CD4-positive, alpha-beta T cell (primary cell): ENCODE measurements at places on chromosomes 7 and 10.

DNA sequence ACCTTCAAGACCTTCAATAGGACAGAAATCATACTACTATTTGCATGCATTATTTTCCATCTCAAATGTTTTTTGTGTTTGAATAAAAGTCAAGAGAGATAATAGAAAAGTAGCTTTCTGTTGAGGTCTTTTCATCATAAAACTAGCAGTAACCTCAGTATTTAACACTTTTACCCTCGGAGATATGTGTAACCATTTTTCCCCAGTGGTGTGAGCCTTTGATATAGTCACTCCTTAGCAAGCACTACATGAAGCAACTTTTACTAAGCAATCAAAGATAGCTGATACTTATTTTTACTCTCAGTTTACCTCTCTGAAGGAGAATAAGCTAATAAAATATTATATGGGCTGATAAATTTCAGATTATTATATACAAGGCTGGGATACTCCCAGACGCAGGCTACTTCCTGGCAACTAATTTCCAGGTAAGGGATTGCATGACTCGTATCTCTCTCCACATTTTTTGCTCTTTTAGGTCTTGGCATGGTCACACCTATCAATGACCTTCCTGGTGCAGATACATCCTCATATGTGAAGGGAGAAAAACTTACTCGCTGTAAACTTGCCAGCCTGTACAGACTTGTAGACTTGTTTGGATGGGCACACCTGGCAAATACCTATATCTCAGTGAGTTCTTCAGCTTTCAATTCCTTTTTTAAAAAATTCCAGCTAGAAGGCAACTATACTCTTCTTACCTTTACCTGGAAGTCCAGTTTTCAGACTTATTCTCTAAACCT is 91.5 kb upstream of the MXI1 start:
- DNase-seq, result no peak

GRCh38 chr10:121668314-121669027 is 70.2 kb upstream of the FGFR2 start:
- no peak for DNase-seq

- DNase-seq, result no peak
Measured at GRCh38 chr10:66782144-66782543, 143.7 kb upstream of the LRRTM3 start.

DNA sequence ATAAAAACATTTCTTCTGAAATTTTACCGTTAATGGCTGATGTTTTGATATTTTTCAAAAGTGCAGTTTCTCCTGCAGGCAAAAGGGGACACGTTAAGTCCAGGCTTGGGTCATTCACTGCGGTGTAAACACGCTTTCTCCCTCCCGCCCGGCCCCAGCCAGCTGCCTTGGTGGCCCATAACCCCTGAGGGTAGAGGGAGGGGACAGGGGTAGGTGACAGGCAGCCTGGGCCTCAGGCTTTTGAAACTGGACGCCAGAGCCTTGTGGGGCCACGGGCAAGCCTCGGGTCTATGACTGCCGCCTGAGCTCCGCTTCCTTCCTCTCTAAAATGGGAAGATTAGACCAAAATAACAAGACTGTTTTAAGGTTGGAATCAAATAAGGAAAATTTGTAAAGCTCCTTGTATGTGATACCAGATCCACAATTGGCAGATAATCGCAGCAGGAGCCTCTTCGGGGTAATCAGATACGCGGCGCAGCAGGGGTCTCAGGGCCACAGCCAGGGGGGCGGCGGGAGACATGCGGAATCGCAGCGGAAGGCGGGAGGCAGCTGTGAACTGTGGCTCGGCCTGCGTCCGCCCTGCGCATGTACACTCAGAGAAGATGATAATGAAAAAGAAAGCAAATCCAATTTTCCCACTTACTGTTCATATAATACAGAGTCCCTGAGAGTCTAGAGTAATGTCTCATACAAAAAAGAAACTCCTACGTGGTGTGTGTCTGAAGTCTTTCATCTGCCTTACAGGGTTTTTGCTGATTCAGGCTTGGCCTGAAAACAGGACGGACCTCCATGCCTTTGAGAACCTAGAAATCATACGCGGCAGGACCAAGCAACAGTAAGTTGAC is 138.3 kb downstream of the EGFR start:
- DNase-seq, result no peak

- no peak for DNase-seq
Measured at GRCh38 chr7:1733908-1734730, 64.0 kb downstream of the ELFN1 start.

GRCh38 chr7:150407588-150408392 is 28.7 kb downstream of the ZNF775 start:
- no peak for DNase-seq

- DNase-seq, result no peak
Measured at GRCh38 chr7:83111391-83111790, 51.3 kb downstream of the PCLO start.

- DNase-seq, result no peak
Measured at GRCh38 chr7:22093001-22093400, 147.3 kb upstream of the CDCA7L start.

DNA sequence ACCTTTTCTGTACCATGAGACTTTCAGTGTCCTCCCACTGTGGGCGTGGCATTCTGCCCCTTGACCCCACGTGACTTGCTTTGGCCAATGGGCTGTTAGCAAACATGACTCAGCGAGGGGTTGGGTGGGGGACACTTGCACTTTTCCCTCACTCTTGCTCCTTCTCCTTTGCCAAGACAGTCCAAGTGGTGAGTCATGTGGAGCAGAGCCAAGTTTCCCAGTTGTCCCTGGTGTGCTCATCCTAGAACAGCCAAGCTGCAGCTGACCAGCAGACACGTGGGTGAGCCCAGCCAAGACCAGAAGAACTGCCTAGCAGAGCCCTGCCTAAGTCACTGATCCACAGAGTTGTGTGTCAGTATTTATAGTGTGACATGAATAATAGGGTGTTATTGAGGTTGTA is 82.8 kb upstream of the CPXM2 start:
- no peak for DNase-seq

GRCh38 chr10:78211561-78212051 is 177.9 kb downstream of the RPS24 start:
- no peak for DNase-seq

DNA sequence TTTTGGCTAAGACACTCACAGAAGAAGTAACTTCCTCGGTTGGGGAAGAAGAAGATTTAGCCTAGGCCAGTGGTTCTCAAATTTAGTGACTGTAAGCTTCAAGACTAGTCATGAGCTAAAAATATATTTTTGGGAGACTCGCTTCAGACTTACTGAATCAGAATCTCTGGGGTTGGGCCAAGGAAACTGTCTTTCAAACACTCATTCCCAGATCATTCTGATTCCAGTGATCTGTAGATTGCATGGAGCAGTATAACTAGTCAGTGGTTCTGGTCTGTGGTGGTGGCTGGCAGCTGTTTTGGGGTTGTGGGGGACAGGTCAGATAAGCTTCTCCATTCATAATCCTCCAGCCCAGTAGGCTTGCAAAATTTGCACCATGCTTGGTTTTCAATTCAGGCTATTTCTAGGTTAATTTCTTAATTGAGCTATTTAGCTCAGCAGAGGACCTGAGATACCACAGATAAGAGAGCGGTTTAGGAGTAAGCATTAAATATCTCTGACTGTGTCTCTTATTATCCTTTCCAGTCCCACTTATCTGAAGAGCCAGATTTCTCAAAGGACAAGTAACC is 3.8 kb upstream of the KAT6B start:
- DNase-seq, result no peak

DNA sequence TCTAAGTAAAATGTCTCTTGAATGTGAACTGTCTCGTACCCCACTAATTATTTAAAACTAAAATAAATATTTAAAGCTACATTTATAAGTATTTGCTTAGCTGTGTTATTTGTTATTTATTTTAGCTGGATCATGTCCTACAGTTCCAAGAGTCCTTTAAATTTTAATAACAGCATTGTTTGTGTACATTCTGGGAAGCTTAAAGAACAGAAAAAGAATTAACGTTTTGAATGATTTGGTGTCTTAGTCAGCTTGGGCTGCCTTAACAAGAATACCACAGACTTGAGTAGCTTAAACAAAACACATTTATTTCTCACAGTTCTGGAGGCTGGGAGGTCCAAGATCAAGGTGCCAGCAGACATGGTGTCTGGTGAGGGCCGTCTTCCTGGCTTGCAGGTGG is 107.4 kb downstream of the ITIH5 start:
- DNase-seq, result no peak

DNA sequence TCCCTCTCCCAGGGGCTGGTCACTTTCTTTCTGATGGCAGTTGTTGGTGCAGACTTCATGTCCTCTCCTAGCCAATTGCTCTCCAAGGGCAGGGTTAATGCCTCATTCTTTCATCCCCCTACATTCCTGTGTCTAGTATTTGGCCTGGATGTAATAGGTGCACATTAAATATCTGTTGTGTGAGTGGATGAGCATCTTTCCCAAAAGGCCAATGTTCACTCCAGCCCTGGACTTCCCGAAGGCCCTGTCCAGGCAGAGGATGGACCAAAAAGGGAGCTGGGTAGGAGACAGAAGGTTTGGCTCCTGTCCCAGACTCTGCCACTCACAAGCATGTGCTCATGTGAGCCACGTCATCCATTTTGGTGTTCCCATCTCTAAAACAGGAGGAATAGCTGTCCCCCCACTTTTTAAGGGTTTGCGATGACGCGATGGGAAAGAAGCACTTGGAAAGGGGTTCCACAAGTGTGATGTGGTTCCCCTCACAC is 47.5 kb downstream of the RGS10 start:
- DNase-seq, result no peak

- DNase-seq, result no peak
Measured at GRCh38 chr7:29039821-29040578, 81.9 kb upstream of the TRIL start.

DNA sequence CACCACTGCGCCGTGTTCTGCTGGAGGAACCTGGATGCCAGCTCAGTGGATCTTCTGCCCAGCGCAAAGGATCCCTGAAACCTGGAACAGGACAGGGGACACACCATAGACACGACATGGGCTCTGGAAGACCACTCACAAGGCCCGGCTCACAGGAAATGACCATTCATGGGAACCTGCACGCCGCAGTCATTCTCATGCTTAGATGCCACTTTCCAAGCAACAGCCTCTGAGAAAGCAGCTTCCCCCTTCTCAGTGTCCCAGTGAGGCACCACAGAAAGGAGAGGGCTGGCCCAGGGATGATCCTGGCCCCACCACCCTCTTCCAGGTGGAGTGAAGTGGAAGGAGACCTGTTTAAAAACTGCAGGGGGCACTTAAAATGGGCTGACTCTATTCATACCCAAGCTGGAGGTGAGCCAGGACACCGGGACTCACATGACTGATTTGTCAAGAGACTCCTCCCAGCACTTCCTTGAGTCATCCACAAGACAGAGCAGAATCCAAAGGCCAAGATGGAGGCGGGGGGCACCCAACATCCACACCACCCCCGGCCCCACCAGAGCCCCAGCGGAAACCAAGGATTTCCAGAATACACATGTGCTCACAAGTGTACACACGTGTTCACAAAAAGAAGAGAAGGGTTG is 11.2 kb downstream of the CTBP2 start:
- DNase-seq, result no peak

- DNase-seq, result no peak
Measured at GRCh38 chr7:106031300-106032035, 68.4 kb downstream of the CDHR3 start.

- no peak for DNase-seq
Measured at GRCh38 chr7:98638853-98639252, 21.8 kb downstream of the NPTX2 start.

DNA sequence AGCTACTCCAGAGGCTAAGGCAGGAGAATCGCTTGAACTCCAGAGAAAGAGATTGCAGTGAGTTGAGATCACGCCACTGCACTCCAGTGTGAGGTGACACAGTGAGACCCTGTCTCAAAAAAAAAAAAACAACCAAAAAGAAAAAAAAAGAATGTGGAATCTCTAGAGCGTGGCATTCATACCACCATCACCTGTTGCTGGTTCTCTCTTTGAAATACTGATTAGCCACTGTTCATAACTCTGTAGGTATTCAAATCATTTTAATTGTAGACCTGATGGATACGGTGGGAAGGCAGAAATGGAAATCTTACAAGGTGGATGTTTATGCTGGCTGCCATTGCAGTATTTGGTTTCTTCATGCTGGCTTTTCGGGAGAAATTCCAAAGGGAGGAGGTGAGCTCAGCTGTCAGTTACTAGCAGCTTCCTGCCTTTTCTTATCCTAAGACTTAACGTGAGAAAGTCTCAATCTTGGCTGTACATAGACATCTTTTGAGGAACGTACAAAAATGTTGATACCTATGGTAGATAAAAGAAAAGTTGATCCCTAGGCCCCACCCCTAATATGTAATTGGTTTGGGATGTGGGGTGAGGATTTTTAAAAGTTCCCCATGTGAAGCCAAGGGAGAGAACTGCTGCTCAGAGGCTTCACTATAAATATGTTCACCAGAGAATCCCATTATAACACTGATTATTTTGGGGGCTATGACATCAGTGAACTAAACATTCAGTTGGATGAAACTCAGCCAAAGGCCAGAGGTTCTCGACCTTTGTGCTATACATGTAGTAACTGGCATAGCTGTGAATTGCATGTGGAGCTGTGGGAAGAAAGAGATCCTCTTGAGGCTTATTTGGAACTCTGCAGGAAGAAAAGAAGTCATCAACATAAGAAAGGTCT is 26.9 kb upstream of the MKLN1 start:
- DNase-seq, result no peak

GRCh38 chr10:48247680-48248079 is 26.8 kb downstream of the FRMPD2 start:
- DNase-seq, result no peak

DNA sequence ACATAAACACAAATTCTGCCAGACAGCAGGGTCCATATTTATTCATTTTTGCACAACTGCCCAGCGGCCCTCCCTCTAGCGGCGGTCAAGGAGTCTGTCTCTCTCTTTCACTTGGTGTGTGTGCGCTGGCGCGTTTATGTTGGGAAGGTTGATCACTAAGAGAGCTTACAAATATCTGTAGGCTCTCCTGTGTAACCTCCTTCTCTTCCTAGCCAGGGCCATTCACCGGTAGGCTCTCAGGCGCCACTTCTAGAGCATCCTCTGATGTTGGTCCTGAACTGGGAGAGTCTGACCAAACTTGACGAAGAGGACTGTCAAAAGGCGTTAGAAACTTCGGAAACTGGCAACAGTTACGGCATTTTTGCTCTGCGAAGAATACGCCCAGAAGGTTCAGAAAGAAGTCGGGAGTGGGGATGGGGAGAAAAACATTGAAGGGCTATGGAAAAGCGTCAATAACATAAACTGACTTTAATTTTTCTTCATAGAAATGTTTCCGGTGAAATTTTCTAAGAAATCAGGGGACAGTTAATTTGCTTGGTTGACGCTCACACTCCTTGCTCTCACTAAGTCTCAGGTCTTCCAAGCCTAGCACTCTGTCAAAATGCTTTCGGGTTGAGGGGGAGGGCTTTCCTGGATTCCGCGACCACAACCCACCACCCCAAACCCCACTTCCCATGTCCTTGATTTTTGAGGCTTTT is 731.1 kb downstream of the ZWINT start:
- no peak for DNase-seq

GRCh38 chr7:64637521-64638445 is 28.1 kb upstream of the ZNF107 start:
- no peak for DNase-seq

DNA sequence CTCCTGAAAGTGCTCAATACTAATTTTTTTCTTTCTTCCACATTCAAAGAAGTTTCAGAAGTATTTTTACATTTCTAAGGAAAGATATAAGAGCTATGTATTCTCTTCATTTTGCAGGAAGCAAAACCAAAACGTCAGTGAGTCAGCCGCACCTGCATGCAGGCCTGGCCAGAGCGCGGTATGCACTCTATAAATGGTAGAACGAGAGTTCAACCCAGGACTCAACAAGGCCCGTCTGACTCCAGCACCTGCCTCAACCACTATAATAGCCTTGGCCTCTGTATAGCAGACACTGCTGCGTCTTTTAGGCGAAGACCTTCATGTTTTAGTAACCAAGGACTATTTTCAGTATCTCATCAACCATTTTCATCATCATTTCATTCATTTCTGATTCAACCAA is 113.2 kb downstream of the KMT2E start:
- no peak for DNase-seq

- no peak for DNase-seq
Measured at GRCh38 chr7:94127026-94127425, 122.9 kb upstream of the BET1 start.
